CD4-positive, alpha-beta T cell treated with Interleukin-6 for 4 hours (primary cell): ENCODE measurements at places on chromosomes 11 and 22.
A peak's percentile ranks its signal among the peaks of the same experiment; 100 is the strongest.

GRCh38 chr22:25566186-25566897 is 1.9 kb downstream of the GRK3 start:
- DNase-seq: no peak

- DNase-seq: peak; percentile 40
Measured at GRCh38 chr11:128520888-128521681, 66.3 kb downstream of the ETS1 start.

DNA sequence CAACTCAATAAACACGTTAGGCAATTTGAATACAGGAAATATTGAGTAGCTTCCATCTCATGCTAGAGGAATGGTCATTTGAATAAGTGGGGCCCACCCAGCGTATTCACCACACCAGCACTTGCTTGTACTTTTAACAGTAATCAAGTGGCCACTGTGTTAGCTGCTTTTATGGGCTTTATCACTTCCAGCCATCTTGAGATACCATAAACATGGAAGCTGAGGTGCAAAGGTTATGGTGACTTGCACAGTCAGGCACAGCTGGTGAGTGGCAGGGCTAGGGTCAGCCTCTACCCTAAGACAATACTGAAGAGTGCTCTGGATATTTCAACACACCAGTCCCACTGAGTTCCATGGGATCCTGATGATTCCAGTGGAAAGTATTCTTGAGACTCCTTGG is 6.7 kb downstream of the JOSD1 start:
- no peak for DNase-seq

DNA sequence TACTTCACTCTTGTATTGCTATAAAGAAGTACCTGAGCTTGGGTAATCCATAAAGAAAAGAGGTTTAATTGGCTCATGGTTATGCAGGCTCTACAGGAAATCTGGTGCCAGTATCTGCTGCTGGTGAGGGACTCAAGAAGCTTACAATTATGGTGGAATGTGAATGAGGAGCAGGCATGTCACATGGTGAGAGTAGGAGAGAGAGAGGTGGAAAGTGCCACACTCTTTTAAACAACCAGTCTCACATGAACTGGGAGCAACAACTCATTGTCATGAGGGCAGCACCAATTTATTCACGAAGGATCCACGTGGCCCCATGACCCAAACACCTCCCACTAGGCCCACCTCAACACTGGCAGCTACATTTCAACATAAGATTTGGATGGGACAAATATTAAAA is 24.6 kb upstream of the IGLL5 start:
- DNase-seq: no peak

DNA sequence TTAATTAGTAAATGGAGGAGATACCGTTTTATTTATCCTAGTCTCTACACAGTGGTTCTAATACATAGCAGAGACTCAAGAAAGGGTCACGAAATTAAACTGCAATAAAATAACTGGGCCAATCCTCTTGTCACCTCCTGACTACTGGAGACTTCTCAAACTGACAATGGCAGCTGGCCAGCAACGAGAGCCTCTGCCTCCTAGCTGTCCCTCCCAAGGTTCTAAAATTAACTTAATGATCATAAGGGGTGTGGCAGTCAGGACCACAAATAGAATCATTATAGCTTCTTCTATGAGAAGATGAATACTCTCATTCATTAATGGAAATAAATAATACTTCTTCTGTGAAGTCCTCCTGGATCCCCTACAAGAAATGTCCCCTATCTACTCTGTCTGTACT is 63.8 kb upstream of the APOA1 start:
- DNase-seq: no peak

DNA sequence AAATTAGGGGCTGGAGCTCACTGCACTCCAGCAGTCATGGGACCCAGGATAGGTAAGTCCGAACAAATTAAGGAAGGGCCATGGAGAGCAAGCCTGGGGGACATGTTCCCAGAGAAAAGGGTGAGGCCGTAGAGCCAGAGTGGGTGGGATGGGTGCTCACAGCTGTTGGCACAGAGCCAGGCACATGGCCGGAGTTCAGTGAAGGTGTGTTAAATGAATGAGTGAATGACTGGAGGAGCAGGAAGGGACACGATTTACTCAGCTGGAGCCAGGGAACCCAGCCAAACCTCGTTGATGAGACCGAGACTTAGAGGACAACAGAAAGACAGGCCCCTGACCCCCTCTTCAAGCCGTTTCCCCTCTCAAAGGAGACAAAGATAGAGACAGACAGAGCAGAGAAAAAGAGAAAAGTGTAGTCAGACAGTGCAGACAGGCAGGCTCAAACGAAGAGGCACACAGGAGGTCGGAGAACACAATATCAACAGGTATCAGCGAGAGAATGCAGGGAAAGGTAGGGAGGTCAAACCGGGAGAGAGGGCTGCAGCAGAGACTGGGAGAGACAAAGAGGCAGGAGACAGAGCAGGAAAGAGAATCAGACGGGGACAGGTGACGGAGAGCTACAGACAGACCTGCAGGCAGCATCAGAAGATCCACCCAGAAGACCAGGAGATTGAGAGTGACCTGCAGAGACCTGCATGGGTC is 590 bp downstream of the SLCO2B1 start:
- DNase-seq: no peak

- no peak for DNase-seq
Measured at GRCh38 chr22:43365715-43366440, 22.7 kb upstream of the SCUBE1 start.

DNA sequence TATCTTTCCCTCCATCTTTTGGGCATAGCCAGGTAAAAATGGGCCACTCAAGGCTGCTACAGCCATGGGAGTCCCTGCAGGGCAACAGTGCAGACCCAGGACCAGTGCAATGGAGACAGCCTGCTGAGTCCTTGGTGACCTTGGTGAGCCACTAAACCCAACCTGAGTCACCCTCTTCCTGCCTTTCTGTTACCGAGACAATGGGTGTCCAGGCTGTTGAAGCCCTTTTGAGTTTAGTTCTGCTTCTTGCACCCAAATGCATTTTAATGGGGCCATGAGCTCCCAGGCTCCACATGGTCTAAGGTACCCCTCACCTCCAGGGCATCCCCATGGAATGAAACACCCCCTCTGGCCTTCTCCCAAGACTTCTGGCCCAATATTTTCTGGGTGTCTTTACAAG is 874 bp upstream of the PLAAT4 start:
- peak; percentile 60 for DNase-seq

GRCh38 chr22:22838148-22838786 is 49.3 kb upstream of the IGLL5 start:
- no peak for DNase-seq

- DNase-seq: no peak
Measured at GRCh38 chr11:70544774-70545609, 146.7 kb downstream of the CTTN start.

DNA sequence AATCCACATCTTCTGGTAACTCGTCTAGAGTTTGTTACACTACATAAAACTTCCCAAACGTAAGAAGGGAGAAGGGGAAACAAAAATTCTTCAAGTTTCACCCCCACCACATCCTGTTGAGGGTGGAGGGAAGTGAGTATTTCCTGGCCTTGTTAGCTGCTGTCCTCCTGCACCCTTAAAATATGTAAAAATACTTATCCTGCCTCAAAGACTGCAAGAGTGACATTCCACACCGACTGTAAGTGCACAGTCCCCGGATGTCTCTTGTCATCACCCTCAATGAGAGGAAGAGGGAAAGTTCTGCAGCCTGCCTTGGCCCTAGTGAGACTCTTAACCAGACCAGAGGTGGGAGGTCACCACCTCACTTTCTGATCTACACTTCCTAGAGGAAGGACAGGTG is 3.3 kb downstream of the TMEM121B start:
- peak; percentile 24 for DNase-seq

GRCh38 chr11:66851698-66852465 is 5.0 kb upstream of the LRFN4 start:
- peak; percentile 20 for DNase-seq

DNA sequence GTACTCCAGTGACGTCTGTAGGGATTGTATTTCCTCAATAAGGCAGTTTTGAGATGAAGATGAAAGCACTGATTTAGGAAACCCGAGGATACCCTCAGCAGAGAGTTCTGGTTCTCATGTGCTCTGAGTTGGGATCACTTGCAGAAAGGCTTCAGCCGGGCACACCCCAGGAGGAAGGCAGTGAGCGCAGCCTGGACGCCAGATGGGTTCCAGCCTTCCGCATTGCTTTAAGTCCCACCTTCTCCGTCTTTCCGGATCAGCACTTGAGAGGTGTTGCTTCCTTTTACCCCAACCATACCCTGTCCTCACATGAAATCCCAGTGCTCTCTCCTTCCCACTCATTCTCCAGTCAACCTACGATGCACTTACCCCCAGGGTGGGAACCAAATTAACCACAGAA is 239.5 kb upstream of the CADM1 start:
- DNase-seq: no peak

- DNase-seq: no peak
Measured at GRCh38 chr11:93519179-93519578, 24.0 kb downstream of the SMCO4 start.

GRCh38 chr11:71379701-71380100 is 68.5 kb downstream of the DHCR7 start:
- DNase-seq: no peak

DNA sequence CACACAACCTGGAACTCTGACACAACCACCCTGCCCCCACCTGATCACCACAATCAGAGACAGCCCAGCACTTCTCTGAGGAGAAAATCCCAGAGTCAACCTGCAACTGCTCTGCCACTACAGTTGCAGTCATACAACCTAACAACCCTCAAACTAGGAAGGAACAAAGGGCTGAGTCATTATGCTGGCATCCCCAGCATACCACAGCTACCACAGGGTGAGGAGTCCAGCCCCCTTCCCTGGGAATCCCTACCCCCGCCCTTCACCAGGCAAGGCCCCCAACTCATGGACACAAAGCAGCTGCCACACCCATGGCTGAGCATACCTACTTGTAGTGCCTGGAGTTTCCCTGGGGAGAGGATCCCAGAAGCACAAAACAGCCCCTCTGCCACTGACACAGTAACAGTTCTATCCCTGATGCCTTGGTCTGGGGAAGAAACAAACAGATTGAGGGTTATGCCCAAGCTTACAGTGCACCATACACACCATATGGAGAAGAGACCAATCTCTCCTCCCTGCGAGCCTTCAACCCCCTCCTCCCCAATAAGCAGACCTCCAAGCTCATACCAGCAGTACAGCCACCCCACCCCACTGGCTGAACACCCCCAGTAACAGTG is 68.5 kb upstream of the C11orf58 start:
- DNase-seq: no peak

DNA sequence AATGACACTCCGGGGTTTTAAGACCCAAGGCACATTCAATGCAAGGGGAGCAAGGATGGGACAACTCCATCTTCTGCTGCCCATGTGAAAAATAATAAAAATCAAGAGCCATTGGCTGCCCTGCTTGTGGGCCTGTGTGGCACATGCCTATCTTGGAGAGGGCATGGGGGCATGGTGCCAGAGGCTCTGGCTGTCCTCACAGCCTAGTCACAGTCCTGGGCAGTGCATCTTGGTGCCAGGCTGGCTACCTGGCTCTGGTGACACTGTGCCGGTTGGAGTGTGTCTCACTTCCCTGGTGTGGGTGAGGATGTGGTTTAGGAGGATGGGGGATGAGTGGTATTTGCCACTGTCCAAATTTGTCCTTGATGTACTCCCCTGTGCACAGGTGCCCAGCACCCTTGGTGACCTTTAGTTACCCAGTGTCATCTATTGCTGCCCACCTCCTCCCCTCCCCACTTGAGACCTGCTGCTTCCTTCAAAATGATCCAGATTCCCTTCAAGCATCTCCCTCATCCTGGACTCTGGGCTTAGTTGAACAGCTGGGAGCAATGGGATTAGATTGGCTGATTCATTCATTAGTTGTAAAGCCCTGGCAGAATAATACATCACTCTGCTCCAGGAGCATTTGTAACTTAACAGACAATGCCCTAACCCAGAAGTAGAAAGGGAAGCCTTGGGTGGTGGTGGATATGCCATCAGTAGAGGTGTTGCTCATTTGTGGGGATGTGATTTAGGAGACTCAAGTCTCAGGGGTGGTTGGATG is 4.6 kb downstream of the TMEM86A start:
- DNase-seq: no peak

GRCh38 chr11:38307455-38307854 is 1709.4 kb upstream of the RAG2 start:
- no peak for DNase-seq

DNA sequence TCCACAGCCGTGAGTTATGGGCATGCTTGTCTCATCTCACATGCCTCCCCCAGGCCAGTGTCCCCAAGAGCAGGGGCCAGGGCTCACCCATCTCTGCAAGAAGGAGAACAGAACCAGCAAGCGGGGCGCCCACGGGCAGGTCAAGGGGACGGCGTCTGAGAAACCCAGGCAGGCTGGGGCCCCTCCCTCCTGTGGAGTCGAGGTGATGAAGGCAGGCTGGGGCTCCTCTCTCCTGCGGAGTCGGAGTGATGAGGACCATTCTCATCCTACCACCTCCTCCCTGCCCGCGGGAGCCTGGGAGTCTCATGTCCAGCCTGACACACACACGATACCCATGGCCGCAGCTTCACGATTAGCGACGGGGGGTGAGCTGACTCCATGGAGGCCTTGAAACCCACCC is 141.9 kb downstream of the CTTN start:
- no peak for DNase-seq

DNA sequence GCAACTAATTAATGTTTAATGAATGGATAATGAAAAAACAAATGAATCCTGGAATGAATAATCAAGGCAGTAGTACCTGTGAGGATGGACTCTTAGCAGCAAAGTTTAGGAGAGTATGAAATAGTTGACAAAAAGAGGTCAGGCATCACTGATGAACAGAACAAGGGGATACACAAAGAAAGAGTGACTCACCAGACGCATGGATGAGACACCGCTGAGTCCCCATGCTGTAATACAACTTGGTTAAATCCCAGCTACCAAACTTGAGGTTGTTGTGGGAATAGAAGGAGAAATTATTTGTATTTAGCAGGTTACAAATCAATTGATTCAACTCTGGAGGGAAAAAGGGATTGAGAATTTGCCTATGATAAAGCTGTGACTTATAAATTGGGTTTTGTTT is 976.9 kb upstream of the TENM4 start:
- DNase-seq: no peak

GRCh38 chr22:36606114-36606513 is 77.1 kb upstream of the EIF3D start:
- no peak for DNase-seq

DNA sequence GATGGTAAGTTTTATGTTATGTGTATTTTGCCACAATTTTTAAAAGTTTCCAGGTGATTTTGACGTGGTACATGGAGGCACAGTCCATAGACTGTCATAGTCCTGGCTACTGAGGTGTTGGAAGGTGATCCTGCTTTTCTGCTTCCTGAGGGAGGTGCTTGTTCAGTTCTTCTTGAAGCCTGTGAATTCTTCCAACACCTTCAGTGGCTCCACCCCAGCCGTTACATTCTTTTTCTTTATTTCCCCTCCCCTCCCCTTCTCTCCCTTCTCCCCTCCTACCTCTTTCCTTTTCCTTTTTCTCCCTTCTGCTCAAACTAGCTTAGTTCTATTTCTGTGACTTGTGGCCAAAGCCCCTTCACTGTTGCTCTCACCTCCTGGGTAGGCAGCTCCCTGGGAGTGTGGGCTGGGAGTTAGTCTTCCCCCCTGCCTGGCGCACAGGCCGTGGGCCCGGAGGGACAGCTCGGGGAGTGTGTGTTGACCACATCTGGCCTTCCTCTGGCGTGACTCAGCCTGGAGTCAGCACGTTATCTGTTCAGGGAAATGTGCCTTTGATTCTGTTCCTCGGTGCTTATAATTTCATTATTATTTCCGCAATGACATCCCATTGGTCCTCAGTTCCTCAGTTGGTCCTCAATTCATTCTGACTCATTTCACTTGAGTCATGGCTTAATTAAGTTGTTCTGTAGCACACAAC is 566.2 kb downstream of the TBC1D22A start:
- DNase-seq: no peak

GRCh38 chr11:88849368-88849767 is 216.4 kb downstream of the GRM5 start:
- DNase-seq: no peak

- peak; percentile 24 for DNase-seq
Measured at GRCh38 chr11:134244593-134244992, 8.6 kb downstream of the THYN1 start.
